Mesangial cell (primary cell): ENCODE measurements at places on chromosomes 3 and 15. TPM values are rescaled to one million over a fixed set of nuclear protein-coding genes. Genes with fewer than 3 reads are reported as not detected.

The SLC9C1 gene
- not detected in 2 replicates for total RNA-seq

The CCR2 gene
- total RNA-seq, result not detected in 2 replicates

The BNC1 gene
- 15.3 and 41.8 TPM in 2 replicates for total RNA-seq

The IMP3 gene
- total RNA-seq, result 57.6 and 84.1 TPM in 2 replicates

The IQSEC1 gene
- 9.9 and 18.3 TPM in 2 replicates for total RNA-seq

The MYZAP gene
- under 0.01 and 0.81 TPM in 2 replicates for total RNA-seq

The NOX5 gene
- 0.16 and 1.1 TPM in 2 replicates for total RNA-seq

The CEMIP gene
- total RNA-seq, result 0.49 and 0.51 TPM in 2 replicates

The B3GALNT1 gene
- total RNA-seq, result 19.1 and 19.7 TPM in 2 replicates

The CRABP1 gene
- not detected in 2 replicates for total RNA-seq

The PFKFB4 gene
- total RNA-seq, result 7.1 and 7.5 TPM in 2 replicates

The LEO1 gene
- 5.5 and 10.9 TPM in 2 replicates for total RNA-seq

The SNTN gene
- not detected in 2 replicates for total RNA-seq

The COL6A6 gene
- total RNA-seq, result under 0.01 TPM in 1 of 2 replicates, not detected in the other

The C3orf22 gene
- total RNA-seq, result not detected in 2 replicates

The RYR3 gene
- total RNA-seq, result under 0.01 and 1.0 TPM in 2 replicates

The TMF1 gene
- 9.1 and 10.9 TPM in 2 replicates for total RNA-seq

The SHF gene
- 3.3 and 7.1 TPM in 2 replicates for total RNA-seq

The TRMT10C gene
- 14.1 and 19.7 TPM in 2 replicates for total RNA-seq

The STRIT1 gene
- total RNA-seq, result not detected in 2 replicates
